ENCODE measurements at places on chromosomes 4 and X.
A peak's percentile ranks its signal among the peaks of the same experiment; 100 is the strongest.

- peak; percentile 31 for DNase-seq
Observed at GRCh38 chrX:9466124-9466495, 1.3 kb downstream of the TBL1X start.

GRCh38 chr4:38691251-38692008 is 27.4 kb downstream of the KLF3 start:
- no peak for DNase-seq

GRCh38 chr4:163109967-163110366 is 56.7 kb downstream of the NAF1 start:
- no peak for DNase-seq

GRCh38 chr4:124277691-124278090 is 434.8 kb downstream of the ANKRD50 start:
- DNase-seq, result no peak

- DNase-seq, result no peak
Observed at GRCh38 chrX:39112143-39112542, 310.9 kb downstream of the MID1IP1 start.

DNA sequence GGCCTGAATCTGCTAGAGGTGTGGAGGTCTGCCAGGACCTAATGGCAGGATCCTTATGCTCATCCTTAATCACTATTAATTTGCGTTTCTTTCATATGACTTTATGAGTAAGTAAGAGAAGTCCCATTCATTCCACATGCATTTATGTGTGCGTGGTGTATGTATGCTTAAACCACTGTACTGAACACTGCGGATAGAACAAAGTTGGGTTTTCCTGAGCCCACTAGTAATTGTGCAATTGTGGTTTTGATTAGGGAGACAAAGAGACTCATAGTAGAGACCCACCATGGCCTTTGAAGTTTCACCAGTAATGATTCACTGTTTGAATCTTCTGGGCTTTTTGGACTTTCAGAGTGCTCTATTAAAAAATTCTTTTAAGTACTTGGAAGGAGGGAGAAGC is 498.5 kb upstream of the DIPK2B start:
- peak; percentile 36 for DNase-seq

Measured in EL (cell line).